Right atrium auricular region (tissue), 2 donors: ENCODE measurements at places on chromosomes 4 and X.

DNA sequence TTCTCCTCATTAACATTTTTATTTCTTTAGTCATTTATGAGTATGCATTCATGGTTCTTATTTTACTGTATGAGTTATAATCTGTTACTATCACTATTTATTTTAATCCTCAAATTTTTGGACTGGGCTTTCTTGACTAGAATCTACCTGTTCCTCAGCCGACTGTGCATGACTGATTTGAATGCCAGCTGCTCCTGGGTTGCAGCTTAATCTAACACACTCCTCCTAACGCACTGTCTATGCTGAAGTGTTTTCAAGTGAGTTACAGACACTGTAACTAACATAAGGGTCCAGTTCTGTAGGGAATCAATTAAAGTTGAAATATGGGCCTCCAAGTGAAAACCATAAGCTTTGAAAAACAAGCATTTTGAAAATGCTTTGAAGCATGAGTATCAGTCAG, 137.4 kb upstream of the ARSJ start:
- no peak for DNase-seq

- DNase-seq: no peak
These were observed 96.3 kb upstream of the MSX1 start for GRCh38 chr4:4762909-4763821.

GRCh38 chrX:139828033-139828432, 104.8 kb downstream of the ATP11C start:
- DNase-seq: no peak

- no peak for DNase-seq
These were observed 293.2 kb upstream of the PRPS2 start for GRCh38 chrX:12497832-12498591.

- DNase-seq: no peak
These were observed 15.0 kb downstream of the BRCC3 start for GRCh38 chrX:155086202-155086840.

GRCh38 chr4:54550395-54551171, 107.2 kb upstream of the KIT start:
- DNase-seq: no peak

- no peak for DNase-seq
These were observed 80.2 kb upstream of the TLR2 start for GRCh38 chr4:153603835-153604234.

DNA sequence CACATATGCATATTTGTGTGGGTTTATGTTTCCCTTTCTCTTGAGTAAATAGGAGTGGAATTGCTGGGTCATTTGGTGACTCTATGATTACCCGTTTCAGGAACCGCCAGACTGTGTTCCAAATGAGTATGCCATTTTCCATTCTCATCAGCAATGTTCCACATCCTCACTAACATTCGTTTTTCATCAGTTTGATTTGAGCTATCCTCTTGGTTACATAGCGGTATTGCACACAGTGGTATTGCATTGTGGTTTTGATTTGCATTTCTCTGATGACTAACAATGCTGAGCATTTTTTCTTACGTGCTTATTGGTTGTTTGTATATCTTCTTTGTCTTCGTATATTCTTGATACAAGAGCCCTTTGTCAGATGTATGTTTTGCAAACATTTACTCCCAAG, 218.0 kb upstream of the AMOT start:
- no peak for DNase-seq

- no peak for DNase-seq
These were observed 13.0 kb downstream of the SLC16A2 start for GRCh38 chrX:74434336-74434735.

DNA sequence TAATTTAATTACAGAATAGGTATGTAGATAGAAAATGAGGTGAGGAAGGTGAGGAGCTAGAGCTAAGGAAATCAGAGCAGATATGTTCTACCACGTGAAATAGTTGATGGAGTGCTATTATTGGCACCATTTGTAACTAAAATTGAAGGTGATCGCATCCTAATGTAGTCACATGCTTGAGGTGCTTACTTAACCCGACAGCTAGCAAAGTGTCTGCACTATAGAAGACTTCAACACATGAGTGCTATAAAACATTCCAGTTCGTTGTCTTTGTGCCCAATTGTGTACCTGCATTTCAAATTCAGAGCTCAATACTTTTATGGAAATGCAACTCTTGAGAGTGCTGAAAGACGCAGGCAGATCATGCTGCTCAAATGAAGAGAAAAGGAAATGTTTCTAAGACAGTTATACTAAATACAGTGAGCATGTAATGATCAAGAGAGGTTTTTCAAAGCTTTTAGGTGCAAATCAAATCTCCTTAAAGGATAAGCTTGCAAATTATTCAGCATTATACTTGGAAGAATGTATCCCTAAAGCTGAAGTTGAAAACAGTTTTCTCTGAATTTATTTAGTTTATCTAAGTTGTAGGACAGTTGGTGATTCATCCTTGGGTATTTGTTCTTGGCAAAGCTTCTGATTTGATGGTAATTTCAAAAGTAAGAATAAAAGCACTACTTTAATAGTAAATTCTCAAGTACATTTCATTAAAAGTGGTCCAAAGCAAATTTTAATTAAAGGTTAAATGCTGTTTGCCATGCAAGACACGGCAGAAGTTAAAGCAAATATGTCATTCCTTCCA, 223.9 kb upstream of the EPHA5 start:
- DNase-seq: no peak
